ENCODE measurements at places on chromosomes 3 and 15.

GRCh38 chr3:130950641-130951040, 56.8 kb downstream of the ATP2C1 start:
- no peak for DNase-seq

GRCh38 chr15:34043391-34043790, 4.4 kb upstream of the AVEN start:
- no peak for DNase-seq

- DNase-seq = no peak
Measured at GRCh38 chr3:183272791-183273190, 19.7 kb downstream of the B3GNT5 start.

DNA sequence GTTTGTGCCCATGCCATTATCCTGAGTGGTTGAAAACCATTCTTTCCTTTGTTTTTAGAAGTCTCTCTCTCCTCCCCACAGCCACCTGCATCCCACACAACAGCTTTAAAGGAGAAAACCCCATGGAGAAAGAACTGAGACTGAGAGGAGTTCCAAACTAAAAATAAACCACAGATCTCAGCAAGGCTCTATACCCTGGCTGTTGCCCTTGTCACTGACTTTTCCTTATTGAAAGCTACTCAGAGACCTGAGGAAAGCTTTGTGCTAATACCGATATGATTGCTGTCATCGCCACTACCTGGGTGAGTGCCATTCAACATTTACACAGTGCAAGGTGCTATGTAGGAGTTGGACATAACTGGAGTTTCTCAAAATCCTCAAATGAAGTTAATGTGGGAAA, 55.5 kb upstream of the RASGRP1 start:
- no peak for DNase-seq

- no peak for DNase-seq
Measured at GRCh38 chr3:179565496-179565895, 2.8 kb downstream of the ACTL6A start.

DNA sequence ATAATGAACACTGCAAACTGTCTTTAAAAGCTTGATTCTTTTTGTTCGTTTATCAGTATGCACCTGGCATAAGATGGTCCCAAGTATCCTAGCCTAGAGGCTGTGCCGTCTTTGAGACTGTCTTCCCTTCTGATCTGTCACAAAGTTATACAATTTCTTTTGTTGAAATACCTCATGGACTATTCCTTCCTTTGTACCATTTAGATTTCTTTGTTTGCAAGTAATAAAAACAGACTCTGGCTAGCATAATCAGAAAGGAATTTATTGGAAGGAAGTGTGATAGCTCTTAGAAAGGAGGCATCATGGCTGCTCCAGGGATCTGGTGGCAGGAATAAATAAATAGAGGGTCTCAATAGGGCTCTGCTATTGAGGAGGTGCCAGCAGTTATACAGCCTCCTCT, 280.4 kb downstream of the SLC9A9 start:
- no peak for DNase-seq

DNA sequence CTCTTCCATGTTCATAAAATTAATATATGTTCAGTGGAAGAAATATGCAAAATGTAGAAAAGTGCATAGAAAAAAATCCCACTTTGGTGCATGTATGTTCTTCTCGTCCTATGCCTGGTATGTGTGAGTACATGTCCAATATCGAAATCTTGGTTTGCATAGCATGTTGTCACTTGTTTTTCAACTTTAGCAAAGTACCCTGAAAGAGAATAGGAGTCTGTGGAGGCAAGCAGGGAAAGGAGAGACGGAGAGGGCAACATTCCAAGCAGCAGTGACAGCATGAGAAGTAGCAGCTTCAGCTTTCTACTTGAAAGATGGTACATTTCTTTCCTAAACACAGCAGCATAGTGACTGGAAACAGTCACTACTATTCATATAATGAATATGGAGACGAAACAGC, 56.8 kb upstream of the CACNA2D3 start:
- DNase-seq = no peak

GRCh38 chr3:125137358-125138033, 75.1 kb downstream of the SLC12A8 start:
- no peak for DNase-seq

DNA sequence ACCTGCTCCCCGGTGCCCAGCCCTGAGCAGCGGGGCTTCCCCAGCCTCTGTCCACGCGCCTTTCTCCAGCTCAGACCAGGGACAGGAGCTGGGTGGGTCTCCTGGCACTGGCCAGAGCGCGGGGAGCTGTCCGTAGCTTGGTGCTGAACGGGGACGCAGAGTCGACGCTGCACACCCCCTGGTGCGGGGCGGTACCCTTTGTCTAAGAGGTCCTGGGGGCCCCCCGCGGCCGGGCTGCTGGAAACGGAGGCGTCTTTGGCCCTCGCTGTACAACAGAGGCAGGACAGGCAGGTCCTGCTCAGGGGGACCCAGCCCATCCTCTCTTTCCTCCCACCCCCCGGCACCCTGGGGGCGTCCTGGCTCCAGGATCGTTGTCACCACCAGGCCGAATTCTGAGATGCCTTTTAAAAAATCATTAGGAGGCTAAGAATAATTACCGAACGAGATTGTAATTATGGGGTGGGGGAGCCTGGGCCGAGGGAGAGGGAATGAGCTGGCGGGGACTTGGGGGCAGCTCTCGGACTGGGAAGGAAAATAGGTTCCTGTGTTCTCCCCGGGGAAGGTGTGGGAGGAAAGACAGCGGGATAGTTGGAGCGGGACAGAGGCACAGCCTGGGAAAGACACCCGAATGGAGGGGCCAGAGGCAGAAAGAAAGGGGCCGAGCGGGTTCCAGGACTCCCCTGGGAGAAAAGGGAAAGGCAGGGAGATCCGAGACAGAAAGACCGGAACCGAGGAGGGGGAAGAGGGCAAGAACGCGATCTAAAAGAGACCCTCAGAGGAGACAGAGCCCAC, 4.1 kb upstream of the SKOR1 start:
- no peak for DNase-seq

DNA sequence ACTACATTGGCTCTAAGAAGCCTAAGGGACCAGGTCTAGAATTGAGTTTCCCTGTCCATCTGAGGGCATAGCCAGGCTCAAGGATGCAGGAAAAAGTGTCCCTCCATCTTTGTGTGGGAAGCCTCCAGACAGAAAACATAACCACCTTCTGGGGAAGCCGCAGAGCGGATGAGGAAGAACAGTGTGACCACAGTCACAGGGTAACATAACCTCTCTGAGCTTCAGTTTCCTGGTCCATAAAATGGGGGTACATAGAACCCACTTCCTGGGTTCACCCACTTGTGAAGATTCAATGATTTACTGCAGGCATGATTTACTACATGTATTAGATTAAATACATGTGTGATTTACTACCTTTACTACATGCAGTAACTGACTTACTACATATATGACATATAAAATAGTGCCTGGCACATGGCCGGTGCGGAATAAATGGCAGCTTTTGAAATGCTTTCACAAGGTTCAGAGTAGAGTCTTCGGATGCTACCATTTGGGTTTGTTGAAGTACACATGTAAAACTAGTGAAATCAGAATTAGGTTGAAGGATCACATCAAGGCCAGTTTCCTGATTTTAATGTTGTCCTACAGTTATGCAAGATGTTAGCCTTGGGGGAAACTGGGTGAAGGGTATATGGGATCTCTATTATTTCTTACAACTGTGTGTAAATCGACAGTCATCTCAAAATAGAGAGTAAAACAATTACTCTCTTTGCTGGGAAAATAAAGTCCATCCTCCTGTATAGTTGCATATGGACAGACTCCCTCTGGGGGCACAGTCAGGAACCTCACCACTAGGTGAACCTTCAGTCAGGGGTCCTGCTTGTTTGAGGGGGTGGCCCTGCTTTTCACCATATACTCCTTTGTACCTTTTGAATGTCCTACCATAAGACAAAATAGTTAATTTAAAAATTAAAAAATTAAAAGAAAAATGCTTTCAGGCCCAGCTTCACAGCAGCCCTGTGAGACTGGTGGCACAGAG, 86.0 kb downstream of the SEMA5B start:
- no peak for DNase-seq

All from GM12864 (cell line).